ENCODE measurements at places on chromosomes 5 and 9.

DNA sequence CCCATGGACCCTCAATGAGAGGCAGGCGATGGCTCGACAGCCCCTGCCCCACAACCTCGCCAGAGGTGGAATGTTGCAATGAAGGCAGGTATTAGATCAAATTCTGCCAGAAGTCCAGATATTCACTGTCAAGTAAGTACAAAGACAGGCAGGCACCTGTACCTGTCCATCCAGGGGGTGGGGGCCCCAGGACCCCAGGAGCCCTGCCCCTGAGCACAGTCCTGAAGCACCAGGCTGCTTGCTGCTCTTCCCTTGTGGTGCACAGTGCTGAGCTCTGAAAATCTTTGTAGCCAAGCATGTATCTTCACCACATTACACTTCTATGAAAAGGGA is 26.2 kb upstream of the HMCN2 start:
- no peak for DNase-seq

DNA sequence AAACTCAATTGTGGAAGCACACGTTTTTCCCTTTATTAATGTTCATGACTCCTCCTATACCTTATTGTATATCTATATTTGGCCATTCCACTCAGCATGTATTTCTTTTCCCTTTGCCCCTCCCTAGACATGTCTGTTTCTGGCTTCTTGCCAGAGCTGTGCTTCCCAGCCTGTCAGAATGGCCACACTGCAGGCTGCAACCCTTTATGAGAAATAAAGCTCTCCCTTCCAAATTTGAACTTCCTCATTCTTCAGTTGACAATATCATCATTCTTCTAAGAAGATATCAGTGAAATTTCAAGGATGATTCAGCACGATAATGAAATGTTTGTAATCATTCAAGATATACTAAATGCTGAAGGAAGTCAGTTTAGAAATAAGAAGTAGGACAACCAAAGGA is 107.6 kb upstream of the PRSS3 start:
- DNase-seq, result no peak

GRCh38 chr5:157540707-157541446 is 34.7 kb downstream of the ADAM19 start:
- DNase-seq, result no peak

GRCh38 chr9:106846857-106847256 is 16.1 kb upstream of the ZNF462 start:
- no peak for DNase-seq

Measured in activated naive CD8-positive, alpha-beta T cell treated with anti-CD3 and anti-CD28 coated beads, Interleukin-2, amount 50 U/mL, for 16 hours (primary cell).